Heart right ventricle (tissue), 16 donors: ENCODE measurements at places on chromosomes 2 and 18. TPM values are rescaled to one million over a fixed set of nuclear protein-coding genes. Genes with fewer than 3 reads are reported as not detected.
A peak's percentile ranks its signal among the peaks of the same experiment; 100 is the strongest.

Gene NEU4
- 0.12 TPM for total RNA-seq

DNA sequence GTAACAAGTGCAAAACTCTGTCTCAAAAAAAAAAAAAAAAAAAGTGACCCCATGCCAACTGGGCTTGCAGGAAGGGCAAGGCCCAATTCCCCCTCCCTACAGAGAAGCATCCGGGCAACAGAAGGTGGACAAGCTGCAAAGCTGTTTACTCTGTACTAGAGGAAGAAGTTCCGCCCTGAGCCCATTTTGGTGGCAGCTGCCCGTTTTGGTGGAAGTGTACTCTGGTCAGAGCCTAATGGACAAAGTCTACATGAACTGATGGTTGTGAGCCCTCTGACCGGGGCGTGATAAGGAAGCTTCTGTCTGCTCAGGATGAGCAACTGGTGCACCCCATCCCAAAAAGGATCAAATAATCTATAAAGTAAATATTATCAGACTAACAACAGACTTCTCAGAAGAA lies 65.0 kb downstream of the TRAPPC8 start:
- no peak for DNase-seq

- no peak for DNase-seq
Observed at GRCh38 chr18:62850619-62851306, 135.4 kb downstream of the PHLPP1 start.

- no peak for DNase-seq
Observed at GRCh38 chr2:239214725-239215124, 186.1 kb downstream of the HDAC4 start.

DNA sequence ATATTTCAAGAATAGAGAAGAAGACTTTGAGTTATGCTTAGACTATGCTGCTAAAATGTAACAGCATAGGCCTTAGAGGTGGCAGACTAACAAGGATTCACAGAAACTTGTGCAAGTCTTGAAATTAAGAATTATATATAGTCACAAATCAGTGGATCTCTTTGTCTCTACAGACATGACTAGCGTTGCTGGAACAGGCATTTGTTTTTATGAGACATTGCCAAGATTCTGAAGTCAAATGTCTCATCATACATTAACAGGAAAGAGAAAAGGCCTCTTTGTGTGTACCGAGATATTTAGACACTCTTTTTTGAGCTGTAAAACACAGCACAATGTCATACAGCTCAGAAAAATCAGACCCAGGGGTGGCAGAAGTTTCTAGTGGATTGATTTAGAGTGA lies 207.1 kb downstream of the TMX3 start:
- no peak for DNase-seq

DNA sequence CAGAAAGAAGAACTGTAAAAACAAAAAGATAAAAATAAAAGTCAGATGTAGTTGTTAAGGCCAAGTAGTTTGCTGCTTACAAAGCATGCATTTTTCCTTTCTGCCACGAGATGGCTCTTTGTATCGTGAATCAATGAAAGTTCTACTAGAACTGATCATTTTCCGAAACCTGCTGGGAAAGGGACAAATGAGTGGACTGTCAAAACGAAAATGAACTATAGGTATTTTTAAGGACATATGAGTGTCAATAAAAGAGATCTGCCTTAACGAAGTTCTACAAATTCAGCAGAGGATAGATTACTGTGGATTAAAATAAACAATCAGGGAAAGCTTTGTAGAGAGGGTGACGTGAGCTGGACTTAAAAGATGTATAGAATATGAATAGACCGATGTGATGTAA lies 15.0 kb upstream of the ELOA2 start:
- no peak for DNase-seq

DNA sequence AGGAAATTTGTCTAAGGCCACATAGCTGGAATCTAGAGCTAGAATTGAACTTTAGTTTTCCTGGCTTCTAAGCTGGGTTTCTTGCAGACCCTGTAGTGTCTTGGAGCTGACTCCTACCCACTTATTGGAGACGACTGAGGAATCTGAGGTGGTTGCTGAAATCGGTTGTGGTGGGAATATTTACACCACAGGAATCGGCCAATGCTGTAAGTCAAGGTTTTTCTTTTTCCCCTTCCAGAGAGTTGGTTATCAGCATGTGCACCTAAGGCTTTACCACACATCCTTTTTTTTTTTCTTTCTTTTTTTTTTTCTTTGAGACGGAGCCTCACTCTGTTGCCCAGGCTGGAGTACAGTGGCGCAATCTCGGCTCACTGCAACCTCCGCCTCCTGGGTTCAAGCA lies 9.4 kb downstream of the CABLES1 start:
- no peak for DNase-seq

Gene NEDD4L
- total RNA-seq: 49.7 TPM

Gene ZNF236
- total RNA-seq: 13.1 TPM

Gene IL36A
- not detected for total RNA-seq

GRCh38 chr2:25851740-25852503 lies 26.4 kb downstream of the ASXL2 start:
- DNase-seq: peak; percentile 34

DNA sequence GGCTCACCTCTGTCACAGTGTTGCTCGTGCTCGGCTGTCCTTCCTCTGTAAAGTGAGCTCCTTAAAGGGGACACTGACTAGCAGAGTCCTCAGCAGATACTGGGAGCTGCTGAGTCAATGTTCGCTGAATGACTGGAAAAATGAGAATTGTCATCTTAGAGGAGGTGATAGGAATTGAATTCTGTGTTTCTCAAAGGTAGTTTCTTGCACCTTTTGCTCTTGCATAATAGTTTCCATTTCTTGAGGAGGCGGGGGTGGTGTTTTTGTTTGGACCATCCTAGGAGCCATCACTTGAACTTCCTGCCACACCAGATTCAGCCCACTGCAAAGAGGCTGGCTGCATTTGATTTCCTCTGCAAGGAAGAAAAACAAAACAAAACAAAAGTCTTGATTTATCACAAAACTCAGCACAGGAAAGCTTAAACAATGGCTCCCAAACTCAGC lies 11.4 kb upstream of the RFX8 start:
- no peak for DNase-seq

DNA sequence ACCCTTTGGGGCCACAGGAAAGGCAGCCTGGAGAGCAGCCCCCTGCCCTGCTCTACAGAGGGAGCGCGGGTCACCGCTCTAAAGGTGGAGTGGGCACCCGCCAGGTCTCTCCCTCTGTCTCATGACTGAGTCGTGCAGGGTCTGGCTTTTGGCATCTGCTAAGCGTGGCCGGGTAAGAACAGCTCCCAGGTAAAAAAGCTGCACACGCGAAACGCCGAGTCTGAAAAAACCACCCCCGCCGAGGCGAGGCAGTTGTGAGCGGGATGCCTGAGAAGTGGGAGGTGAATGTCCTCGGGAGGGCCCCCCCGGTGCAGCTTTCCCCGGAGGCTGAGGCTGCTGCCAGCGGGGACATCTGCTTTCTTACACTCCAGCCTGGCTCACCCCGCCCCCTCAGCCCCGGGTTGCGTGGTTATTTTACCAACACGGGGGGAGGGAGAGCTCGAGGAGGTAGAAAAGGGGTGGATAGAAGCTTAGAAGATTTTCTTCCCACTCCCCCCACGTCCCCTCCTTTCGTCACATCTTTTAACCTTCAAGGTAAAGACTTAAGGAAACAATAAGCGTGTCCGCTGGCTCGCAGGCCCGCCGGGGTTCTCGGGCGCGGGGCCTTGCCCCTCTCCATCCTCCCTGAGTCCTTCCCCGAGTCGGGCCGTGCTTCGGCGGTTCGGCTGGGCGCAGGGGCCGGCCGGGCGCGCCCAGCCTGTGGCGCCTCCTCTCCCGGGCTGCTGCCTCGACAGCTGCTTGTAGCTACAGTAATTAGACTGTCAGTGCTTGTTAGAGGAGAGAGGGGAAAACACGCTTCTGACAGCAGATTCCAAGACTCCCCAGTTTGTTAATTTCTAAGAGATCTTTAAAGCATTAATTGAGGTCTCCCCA lies 70.6 kb upstream of the PSMD14 start:
- peak; percentile 52 for DNase-seq
